ENCODE measurements at places on chromosomes 2 and 18.

GRCh38 chr2:207142461-207142860 is 23.3 kb downstream of the KLF7 start:
- no peak for DNase-seq

DNA sequence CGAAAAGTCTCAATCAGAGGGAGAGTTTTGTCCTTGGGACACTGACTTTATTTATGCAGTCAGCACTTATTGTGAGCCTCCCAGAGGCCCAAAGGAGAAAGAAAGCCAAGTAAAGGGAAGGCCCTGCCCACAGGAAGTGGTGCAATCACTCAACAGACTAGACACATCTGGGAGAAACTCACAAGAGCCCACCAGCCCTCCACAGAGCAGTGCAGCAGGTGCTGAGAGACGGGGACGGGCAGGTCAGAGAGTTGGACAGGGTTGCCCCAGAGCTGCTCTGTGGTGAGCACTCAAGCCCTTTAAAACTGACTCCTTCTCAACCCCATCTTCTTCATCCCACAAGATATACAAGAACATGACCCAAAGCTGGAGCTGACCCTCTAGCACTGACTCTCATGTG is 96.0 kb downstream of the TFCP2L1 start:
- DNase-seq = peak; percentile 42

GRCh38 chr2:95323347-95324155 is 26.4 kb downstream of the KCNIP3 start:
- DNase-seq = no peak

- DNase-seq = no peak
Measured at GRCh38 chr2:145344076-145344724, 824.3 kb upstream of the ZEB2 start.

- no peak for DNase-seq
Measured at GRCh38 chr2:238724728-238725127, 123.2 kb upstream of the TWIST2 start.

- DNase-seq = no peak
Measured at GRCh38 chr2:121778741-121779487, 23.5 kb downstream of the TSN start.

DNA sequence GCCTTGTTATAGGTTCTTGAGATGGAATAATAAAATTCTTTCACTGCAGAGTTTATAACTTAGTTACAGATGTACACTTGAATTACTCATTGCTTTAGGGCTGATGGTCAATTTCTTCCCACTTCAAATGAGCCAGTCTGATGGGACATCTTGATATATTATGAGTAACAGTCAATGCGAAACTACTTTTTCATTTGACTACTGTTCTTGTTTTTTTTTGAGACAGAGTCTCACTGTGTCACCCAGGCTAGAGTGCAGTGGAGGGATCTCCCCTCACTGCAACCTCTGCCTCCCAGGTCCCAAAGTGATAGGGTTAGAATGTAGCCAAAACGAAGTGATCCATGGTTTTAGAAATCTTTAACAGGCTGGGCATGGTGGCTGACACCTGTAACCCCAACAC is 57.1 kb downstream of the ST3GAL5 start:
- no peak for DNase-seq

DNA sequence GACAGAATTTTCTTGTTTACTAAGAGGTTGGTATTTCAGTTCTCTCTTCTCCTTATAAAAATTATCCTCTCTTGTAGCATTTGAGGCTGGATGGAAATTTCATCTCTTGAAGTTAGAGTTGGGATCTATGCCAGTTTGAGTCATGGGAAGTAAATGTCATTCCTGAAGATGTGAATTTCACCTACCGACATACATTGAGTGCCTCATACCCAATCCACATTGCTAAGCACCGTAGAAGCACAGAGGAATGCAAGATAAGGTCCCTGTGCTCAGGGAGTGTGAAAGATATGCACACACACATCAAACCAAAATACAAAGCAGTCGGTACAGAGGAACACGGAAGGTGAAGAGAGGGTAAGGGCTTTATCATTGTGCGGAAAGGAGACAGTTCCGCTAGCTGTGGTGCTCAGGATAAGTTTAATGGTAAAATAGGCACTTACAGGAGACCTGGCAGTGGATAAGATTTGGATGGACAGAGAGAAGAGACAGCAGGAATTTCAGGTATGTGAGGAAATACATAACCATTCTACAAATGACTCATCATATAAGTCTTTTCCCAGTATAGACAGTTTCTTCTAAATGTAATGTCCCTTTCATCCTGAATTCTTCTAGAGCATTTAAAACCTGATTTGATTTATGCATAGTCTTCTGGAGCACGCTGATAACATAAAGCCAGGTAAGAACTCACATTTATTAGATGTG is 205.3 kb upstream of the ST6GAL2 start:
- DNase-seq = no peak

DNA sequence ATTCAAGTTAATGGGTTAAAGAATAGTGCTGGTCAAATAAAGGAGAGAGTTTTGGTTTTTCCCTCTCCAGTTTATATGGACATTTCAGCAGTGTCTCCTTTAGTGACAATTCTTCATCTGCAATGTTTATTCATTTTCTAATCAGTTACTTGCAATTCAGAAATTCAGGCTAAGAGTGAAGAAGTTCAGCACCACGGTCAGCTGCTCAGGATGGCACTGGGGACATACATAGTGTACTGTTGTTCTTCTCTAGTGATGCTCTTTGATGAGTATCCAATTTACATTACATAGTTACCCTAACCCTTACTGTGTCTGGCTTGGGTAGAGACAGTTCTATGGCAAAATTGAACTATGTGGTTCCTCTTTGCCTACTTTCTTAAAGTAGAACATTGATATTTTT is 412.7 kb downstream of the CNTNAP5 start:
- DNase-seq = no peak

DNA sequence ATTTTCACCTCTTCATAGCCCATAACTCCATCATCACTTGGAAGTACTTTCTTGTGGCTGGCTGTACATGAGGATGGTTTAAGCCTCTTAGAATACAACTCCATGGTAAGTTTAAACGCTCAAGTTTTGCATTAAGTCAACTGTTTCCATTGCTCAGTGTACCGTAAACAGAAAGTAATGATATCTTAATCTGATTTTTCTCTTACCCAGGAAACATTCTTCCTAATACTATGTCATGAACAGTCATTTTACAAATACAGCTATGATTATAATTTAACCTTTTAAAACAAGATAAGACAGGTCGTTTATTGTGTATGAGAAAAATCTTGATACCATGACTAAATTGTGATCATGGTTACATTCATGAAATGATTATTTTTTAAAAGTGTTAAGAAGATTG is 11.6 kb upstream of the DYNC2LI1 start:
- DNase-seq = no peak

DNA sequence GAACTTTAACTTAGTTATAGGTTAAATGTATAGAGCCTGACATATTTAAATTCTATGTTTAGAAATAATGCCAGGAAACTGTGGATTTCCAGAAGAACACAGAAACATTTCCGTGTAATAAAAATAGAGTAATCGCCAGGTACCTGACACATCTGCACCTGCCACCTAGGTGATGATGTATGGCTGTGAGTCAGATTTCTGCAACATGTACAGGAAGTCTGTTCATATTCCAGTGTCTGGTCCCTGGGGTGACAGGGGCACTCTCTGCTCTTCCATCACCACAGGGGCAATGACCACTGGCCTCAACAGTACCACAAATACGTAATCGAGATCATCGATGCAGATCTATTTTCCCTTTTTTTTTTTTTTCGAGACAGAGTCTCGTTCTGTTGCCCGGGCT is 101.1 kb upstream of the LPIN2 start:
- no peak for DNase-seq

- no peak for DNase-seq
Measured at GRCh38 chr2:204779771-204780170, 234.5 kb downstream of the PARD3B start.

All from gastrocnemius medialis (tissue), 4 donors.